ENCODE measurements at places on chromosomes 4 and X.
A peak's percentile ranks its signal among the peaks of the same experiment; 100 is the strongest.

DNA sequence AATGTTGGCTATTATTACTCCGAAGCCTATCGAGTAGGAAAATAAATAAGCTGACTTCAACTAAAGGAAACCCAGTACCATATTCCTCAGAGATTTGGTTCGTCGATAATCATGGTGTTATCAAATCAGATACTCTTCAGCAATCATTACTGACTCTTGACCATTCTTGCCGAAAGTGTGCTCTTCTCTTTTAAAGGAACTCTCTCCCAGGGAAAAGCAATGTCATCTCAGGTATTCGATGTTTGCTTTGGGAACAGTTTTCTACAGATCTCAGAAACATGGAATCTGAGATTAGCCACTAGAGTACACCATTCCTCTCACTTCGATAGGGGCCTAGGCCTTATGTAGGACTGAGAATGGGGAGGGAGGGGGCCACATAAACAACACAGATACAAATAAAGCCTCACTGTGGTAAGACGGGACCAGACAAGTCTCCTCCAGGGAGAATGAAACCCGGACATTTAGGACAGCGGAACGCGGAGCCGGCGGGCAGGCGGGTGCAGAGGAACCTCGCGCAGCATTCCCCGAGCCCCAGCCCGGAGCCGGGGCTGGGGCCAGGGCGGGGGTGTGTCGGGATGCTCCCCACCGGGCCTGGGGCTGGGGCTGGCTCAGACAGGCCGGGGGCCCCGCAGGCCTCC lies 581 bp downstream of the DNAJB14 start:
- H3K27me3 ChIP-seq, result no peaks in the 10 kb centered on the region
- peak overlapping the region; percentile 97 for H3K27ac ChIP-seq
- H3K36me3 ChIP-seq, result peaks cover 7% of the 10 kb centered on the region
- peak overlapping the region; percentile 100 for H3K4me3 ChIP-seq
- H3K4me1 ChIP-seq, result peaks cover 32% of the 10 kb centered on the region
- no peak for DNase-seq

GRCh38 chr4:16110661-16111290 lies 27.0 kb upstream of the PROM1 start:
- H3K27ac ChIP-seq, result no peak overlapping the region
- no peaks in the 10 kb centered on the region for H3K36me3 ChIP-seq
- H3K4me3 ChIP-seq, result no peak overlapping the region

DNA sequence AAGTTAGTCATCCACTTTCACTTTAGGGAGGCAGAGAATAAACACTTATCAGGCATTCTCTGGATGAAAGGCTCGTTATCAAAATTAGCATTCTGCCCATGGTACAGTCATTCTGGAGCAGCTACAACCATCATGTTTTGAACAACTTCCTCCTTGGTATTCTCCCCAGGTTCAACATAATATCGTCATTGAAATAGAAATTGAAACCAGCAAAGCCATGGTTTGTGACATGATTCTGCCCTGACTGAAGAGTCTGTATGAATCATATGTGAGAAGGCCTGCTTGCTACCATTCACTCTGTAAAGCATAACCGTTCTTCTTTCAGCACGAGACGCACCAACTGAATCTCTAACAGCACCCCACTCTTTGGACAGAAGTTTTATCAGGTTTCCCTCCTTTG lies 127.5 kb upstream of the RADX start:
- peaks cover 10% of the 10 kb centered on the region for H3K4me1 ChIP-seq
- DNase-seq, result no peak
- H3K4me3 ChIP-seq, result peak overlapping the region; percentile 59
- H3K36me3 ChIP-seq, result no peaks in the 10 kb centered on the region
- H3K27ac ChIP-seq, result peak overlapping the region; percentile 87

- H3K4me1 ChIP-seq, result no peaks in the 10 kb centered on the region
- H3K27ac ChIP-seq, result no peak overlapping the region
- H3K27me3 ChIP-seq, result no peaks in the 10 kb centered on the region
- no peak overlapping the region for H3K4me3 ChIP-seq
These were observed 61.6 kb upstream of the TEX13A start for GRCh38 chrX:105282077-105282476.

DNA sequence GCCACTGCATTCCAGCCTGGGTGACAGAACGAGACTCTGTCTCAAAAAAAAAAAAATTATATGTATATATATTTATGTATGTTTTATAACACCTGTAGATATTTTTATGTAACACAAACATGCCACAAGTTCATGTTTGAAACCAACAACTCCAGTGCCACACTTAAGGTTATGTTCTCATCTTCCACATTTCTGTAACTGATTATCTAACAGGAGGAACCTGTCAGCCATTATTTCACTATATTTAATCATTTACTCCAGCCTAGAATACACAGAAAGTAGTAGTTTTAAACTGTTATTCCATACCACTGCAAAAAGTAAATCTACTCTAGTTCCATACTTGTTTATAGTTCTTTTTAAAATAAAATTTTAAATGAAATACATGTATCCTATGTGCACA lies 32.3 kb downstream of the MCUB start:
- H3K4me3 ChIP-seq, result no peak overlapping the region
- H3K27ac ChIP-seq, result no peak overlapping the region
- peaks cover 2% of the 10 kb centered on the region for H3K36me3 ChIP-seq
- DNase-seq, result no peak
- peaks cover 21% of the 10 kb centered on the region for H3K4me1 ChIP-seq

DNA sequence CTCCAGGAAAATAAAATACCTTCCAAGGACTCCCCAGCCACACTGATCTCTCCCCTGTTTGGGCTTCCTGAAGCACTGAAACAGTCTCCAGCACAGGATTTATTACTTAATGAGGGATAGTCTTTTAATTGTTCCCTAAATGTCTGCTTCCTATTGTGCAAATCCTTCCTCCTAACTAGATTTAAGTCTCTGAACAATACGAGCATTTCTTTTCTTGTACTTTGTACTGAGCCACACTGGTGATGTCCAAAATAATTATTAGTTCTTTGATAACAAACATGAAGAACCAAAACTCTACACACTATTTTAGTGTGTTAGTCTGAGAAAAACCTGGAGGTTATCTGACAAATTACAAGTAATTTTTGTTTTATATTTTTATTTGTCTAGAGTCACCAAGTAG lies 5.1 kb downstream of the ADGRA3 start:
- H3K27ac ChIP-seq, result no peak overlapping the region
- no peaks in the 10 kb centered on the region for H3K36me3 ChIP-seq
- peaks cover 2% of the 10 kb centered on the region for H3K4me1 ChIP-seq
- H3K4me3 ChIP-seq, result no peak overlapping the region

DNA sequence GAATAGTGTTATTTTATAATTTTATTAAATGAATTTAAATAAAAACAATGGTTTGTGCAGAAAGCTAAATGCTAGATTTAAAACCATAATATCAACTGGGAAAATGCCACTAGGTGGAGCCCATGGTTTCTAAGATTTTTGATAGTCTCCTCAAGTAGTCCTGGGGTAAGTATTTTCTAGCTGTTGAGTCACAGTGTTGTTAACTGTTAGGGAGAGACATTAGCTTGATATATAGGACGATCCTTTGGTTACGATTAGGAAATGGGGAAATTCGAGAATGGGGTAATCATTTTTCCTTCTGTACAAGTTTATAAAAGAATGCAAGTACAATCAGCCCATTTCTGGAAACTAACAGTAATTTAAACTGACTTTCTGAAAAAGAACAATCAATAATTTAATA lies 378.4 kb downstream of the ANKRD50 start:
- DNase-seq, result no peak
- H3K27ac ChIP-seq, result no peak overlapping the region
- H3K4me1 ChIP-seq, result no peaks in the 10 kb centered on the region

DNA sequence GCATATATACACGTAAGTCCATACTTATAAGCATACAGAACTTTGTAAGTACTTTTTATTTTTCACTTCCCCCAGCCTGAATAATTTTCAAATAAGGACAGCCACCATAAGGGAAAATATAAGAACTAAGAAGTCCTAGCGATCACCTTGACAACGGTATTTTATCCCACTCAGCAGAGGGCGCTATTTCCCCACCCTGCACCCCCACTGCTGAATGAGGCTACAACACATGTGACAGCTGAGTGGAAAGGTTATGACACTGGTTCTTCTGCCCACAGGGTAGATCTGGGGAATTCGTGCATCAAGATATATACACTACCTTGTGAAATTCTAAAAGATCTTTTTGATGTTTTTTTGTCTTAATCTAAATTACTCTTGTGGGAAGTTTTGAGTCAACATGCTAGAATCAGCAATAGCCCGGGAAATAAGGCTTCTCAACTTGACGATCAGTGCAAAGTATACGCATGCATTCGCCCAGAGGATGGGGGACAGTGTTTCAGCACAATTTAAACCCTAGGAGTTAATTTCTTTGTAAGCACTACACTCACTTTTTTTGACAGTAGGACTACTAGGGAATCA lies 151.5 kb downstream of the CORIN start:
- peak; percentile 57 for DNase-seq
- H3K27ac ChIP-seq, result no peak overlapping the region
- no peaks in the 10 kb centered on the region for H3K36me3 ChIP-seq
- H3K4me3 ChIP-seq, result no peak overlapping the region

DNA sequence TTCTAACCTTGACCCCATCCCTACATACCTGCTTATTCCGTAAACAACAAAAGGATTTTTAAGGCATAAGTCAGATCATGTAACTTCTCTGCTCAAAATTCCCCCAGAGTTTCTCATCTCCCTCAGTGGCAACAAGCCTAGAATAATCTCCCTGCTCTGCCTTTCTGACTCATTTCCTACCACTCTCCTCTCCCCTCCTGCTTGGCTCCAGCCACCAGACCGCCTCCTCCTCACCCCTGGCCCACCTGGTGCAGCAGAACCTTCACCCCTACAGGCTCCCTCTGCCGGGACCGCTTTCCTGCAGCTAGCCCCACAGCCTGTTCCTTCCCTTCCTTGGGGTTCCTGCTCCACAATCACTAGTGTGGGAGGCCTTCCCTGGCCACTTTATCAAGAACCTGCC lies 32.1 kb downstream of the TSPAN5 start:
- DNase-seq, result no peak
- H3K36me3 ChIP-seq, result peaks cover 11% of the 10 kb centered on the region
- H3K27me3 ChIP-seq, result no peaks in the 10 kb centered on the region
- H3K27ac ChIP-seq, result peak overlapping the region; percentile 2

GRCh38 chr4:184536065-184536880 lies 61.9 kb upstream of the IRF2 start:
- peak overlapping the region; percentile 100 for H3K27ac ChIP-seq
- no peak for DNase-seq
- H3K4me3 ChIP-seq, result peak overlapping the region; percentile 91
- no peaks in the 10 kb centered on the region for H3K36me3 ChIP-seq

- H3K36me3 ChIP-seq, result no peaks in the 10 kb centered on the region
- H3K27me3 ChIP-seq, result peaks cover 16% of the 10 kb centered on the region
- no peak overlapping the region for H3K27ac ChIP-seq
These were observed 4.1 kb downstream of the ZNF185 start for GRCh38 chrX:152901816-152902501.

DNA sequence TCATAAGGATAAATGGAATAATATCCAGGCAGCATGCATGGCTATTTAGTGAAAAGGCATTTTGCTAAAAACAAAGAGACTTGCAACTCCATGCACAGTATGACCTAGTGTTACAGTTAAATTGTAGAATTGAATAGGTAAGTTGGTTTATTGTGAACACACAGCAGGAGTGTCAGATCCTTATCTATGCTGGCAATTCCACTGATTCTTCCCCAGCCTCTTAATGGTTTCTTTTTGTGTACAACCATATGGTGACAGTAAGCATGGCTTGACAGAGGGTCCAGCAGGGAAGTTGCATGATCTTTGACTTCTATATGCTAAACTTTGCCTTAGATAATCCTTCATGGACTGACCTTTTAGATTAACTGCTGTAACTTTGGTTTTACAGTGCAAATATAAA lies 936.6 kb upstream of the EPHA5 start:
- no peaks in the 10 kb centered on the region for H3K36me3 ChIP-seq
- H3K4me3 ChIP-seq, result no peak overlapping the region
- H3K27ac ChIP-seq, result no peak overlapping the region
- H3K4me1 ChIP-seq, result no peaks in the 10 kb centered on the region
- DNase-seq, result no peak
- H3K27me3 ChIP-seq, result no peaks in the 10 kb centered on the region

DNA sequence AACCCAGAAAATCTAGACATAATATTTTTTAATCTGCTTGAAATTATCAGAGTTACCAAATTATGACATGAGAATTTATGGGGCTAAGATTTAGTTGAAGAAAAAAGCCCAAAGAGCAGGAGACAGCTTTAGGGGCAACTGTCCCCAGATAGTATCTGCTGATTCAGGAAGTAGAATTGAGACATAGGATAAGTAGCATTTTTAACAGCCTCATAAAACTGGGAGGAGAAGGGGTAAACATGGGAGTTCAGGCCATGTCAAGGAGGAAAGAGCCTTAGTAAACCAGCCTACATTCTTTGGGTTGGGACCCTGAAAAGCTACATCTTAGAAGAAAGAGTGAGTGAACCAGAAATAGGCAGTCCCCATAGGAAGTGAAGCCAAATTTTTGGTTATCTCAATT lies 9.7 kb upstream of the RAB28 start:
- H3K4me1 ChIP-seq, result no peaks in the 10 kb centered on the region
- no peak for DNase-seq
- peaks cover 2% of the 10 kb centered on the region for H3K36me3 ChIP-seq

DNA sequence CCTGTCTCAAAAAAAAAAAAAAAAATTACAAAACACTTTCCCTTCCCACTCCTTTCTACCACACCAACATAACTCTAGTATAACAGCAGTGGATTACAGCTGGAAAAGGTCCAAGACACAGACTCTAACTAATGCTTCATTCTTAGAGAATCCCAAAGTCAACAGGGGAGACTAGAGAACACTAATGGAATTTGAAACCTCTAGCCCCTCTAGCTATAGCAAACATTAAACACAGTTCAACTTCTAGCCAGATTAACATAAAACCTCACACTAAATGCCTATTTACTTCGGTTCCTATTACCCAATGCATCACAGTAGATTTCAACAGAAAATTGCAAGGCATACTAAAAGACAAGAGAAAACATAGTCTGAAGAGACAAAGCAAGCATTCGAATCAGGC lies 10.5 kb upstream of the DHX15 start:
- H3K36me3 ChIP-seq, result peaks cover 7% of the 10 kb centered on the region
- H3K4me1 ChIP-seq, result peaks cover 4% of the 10 kb centered on the region
- no peak for DNase-seq
- no peak overlapping the region for H3K4me3 ChIP-seq
- no peak overlapping the region for H3K27ac ChIP-seq

DNA sequence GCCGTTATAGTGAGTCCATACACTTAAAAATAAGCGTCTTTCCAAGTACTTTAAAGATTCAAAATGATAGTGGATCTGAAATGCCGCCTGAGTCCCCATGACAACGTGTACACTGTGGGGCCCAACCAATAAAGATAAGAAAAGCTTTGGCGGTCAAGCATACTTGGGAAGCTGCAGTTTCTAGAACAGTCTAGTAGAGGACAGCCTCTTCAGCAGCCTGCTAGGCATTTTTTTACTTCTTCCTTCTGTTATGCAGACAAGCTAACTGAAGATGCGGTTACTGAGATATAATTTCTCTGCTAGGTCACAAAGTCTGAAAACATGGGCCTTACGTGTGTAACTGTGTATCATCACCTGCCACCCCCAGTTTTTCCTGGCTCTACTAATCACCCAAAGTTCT lies 402 bp upstream of the UPRT start:
- no peaks in the 10 kb centered on the region for H3K36me3 ChIP-seq
- peaks cover 25% of the 10 kb centered on the region for H3K4me1 ChIP-seq
- H3K27ac ChIP-seq, result peak overlapping the region; percentile 92
- H3K27me3 ChIP-seq, result no peaks in the 10 kb centered on the region

GRCh38 chrX:12711435-12712040 lies 79.7 kb upstream of the PRPS2 start:
- H3K36me3 ChIP-seq, result no peaks in the 10 kb centered on the region
- no peak overlapping the region for H3K27ac ChIP-seq
- no peaks in the 10 kb centered on the region for H3K27me3 ChIP-seq
- peak overlapping the region; percentile 47 for H3K4me3 ChIP-seq
- no peak for DNase-seq
- peaks cover 6% of the 10 kb centered on the region for H3K4me1 ChIP-seq

GRCh38 chrX:110914281-110914680 lies 118.7 kb upstream of the CHRDL1 start:
- no peaks in the 10 kb centered on the region for H3K4me1 ChIP-seq
- no peaks in the 10 kb centered on the region for H3K36me3 ChIP-seq
- no peak for DNase-seq
- H3K27me3 ChIP-seq, result no peaks in the 10 kb centered on the region
- H3K27ac ChIP-seq, result no peak overlapping the region
